ENCODE measurements at places on chromosomes 5 and 9. TPM values are rescaled to one million over a fixed set of nuclear protein-coding genes. Genes with fewer than 3 reads are reported as not detected.

MARCOL gene
- polyA plus RNA-seq = not detected

OR2Y1 gene
- not detected for polyA plus RNA-seq

FRMD3 gene
- 0.03 TPM for polyA plus RNA-seq

SPATA9 gene
- not detected for polyA plus RNA-seq

NOXA1 gene
- 0.18 TPM for polyA plus RNA-seq

TRAF1 gene
- 0.28 TPM for polyA plus RNA-seq

IL13 gene
- polyA plus RNA-seq = not detected

PCDHB11 gene
- 0.01 TPM for polyA plus RNA-seq

CNTFR gene
- not detected for polyA plus RNA-seq

TNC gene
- 22.2 TPM for polyA plus RNA-seq

ACTBL2 gene
- 0.10 TPM for polyA plus RNA-seq

GRXCR2 gene
- polyA plus RNA-seq = not detected

DNA sequence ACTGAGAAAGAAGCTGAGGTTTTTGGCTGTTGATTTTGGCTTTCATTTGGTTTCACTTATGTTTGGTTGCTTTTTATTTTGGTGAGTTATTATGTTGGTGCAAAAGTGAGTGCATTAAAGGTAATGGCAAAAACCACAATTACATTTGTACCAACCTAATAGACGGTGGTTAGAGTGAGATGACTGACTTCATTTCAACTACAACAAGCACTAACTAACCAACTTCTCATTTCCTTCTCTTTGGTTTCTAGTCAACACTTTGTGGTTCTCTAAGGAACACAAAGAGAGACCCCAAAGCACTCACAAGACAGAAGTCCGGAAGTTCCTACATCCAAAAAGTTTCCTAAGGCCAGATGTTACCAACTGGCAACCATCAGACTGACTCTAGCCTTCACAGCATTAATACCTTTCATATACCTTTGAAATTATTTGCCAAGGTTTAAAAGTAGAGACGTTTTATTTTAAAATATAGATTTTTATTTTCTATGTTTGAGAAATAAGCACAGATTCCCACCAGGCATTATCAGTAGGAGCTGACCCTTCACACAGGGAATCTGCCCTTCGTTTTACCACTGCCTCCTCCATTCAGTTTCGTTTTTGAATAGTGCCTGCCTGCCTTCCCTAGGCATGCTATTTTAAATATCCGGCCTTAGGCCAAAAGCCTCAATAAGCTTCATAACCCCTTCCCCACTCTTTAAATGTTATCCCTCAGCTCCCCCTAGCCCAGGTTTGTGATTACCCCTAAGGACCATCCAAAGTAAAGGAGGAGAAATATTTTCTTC, 301.1 kb upstream of the PTGER4 start:
- no peak for DNase-seq

DNA sequence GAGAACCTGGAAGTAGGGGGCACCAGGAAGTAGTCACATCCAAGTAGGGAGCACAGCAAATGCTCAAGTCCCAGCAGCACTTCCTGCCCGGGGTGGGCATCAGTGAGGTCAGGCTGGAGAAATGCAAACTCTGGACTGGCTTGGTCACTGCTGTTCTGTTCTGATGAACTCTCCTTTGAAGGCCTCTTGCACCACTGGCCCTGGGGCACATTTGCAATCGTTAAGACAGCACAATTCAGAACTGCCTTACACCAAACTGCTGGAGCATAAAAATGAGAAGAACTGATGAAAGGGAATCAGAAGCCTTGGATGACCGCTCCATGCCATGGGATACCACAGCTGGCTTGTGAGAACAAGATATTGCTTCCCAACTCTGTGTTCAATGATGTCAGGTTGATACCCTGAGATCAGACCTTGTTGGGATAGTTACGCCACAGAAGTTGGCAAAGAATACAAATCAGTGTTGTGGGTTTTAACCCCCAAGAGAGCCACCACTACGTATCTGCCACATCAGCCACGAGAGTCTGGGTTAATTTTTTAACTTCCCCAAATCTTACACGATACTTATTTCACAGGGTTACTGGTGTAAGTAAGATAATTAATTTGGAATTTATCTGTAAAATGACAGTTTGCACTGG, 42.3 kb upstream of the ZSWIM6 start:
- DNase-seq = no peak

DNA sequence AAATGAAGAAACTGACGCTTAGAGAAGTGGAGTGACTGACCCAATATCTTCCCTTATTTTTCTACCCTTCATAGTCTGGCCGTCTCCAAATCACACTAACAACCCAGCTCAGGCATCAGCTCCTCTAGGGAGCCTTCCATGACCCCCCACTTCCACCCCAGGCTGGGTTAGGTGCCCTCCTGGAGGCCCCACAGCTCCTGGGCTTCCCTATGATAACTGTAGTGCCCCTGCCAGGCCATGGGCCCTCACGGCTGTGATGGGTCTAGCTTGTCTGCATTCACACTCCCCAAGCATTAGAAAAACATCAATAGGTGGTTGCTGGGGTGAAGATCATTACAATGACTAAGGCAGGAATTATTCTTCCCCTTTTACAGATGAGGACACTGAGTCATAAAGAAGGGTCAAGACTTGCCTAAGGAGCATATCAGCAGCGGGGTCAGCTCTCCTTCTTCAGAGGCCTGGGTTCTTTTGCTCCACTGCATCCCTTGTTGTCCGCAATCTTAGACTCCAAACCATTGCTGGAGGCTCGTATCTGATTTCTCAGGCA, 7.3 kb downstream of the CORO2A start:
- no peak for DNase-seq

DNA sequence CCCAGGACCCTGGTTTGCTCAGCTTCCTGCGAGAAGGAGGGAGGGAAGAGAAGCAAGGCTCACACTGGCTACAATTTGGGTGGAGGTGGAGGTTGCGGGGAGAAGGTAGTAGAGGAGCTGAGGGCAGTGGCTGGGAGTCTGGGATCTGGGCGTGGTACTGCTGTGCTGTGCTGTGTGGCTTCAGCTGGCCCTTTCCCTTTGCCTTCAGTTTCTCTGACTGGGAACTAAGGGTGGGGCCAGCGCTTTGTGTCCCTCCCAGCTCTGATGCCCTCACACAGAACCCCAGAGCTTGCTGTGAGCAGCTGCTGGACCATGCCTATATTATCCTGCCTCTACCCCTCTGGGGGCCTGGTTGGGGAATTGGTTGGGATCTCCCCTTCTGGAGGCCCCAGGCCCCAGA, 60.9 kb downstream of the RGS3 start:
- DNase-seq = no peak

DNA sequence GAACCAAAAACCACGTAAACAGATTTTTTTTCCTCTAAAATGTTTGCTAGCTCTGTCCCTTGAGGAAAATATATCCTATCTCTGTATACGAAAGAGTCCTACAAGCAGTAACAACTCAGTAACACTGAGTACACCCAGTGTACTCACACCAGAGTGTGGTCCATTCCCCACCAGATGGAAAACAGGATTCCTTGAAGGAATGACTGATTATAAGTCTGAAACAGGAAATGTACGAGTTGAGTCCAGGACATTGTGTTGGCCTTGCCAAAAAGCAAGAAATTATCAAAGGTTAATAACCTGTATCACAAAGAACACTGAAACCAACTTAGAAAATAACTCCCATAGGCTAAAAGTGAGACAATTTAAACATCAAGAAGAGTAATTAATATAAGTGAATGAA, 20.4 kb downstream of the GOLPH3 start:
- no peak for DNase-seq

- DNase-seq = no peak
Measured at GRCh38 chr5:42596817-42597216, 159.8 kb upstream of the CCDC152 start.

GRCh38 chr9:83508067-83508466, 30.1 kb downstream of the FRMD3 start:
- no peak for DNase-seq

- no peak for DNase-seq
Measured at GRCh38 chr5:85140471-85140870, 755.8 kb upstream of the EDIL3 start.

DNA sequence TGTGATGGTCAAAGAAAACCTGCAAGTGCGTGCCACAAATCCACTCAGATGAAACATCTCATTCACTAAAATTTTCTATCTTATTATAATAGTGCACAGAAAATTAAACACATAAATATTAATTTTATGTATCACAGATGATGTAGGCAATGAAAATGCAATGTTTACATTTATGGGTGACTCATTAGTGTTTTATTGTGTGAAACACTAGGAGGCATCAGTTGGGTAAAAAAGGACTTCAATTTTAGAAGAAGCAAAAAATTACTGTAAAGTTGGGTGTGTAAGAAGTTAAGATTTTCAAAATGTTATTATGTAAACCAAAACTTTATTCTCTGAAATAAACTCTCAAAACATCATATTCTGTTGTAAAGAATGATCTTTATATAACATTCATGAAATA, 4.0 kb downstream of the MEF2C start:
- no peak for DNase-seq

DNA sequence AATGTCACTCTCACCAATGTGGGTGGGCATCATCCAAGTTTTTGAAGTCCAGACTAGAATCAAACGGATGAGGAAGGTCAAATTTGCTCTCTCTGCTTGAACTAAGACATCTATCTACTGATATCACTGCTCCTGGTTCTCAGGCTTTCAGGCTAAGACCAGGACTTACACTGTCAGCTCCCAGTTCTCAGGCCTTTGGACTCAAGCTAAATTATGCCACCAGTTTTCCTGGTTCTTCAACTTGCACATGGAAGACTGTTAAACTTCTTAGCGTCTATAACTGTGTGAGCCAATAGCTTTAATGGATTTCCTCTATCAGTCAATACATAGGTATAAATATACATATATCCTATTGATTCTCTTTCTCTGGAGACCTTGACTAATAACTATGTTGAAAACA, 35.3 kb downstream of the LYRM7 start:
- no peak for DNase-seq

- DNase-seq = peak; percentile 79
Measured at GRCh38 chr9:13082796-13083195, 196.7 kb downstream of the MPDZ start.

DNA sequence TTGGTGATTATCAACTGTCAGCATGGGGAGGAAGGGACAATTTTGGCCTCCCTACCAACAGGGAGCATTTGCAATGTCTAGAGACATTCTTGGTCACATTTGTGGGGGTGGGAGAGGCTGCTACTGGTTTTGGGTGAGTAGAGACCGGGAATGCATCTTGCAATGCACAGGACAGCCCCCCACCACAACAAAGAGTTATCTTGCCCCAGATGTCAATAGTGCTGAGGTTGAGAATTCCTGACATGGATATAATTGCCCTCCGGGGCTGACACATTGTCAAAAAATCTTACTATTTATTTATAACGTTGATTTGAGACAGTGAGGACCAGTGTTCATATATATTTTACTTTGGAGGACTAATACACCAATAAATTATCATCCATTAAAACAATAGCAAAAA, 316.1 kb downstream of the PSAT1 start:
- no peak for DNase-seq

- no peak for DNase-seq
Measured at GRCh38 chr9:7910426-7911020, 110.9 kb upstream of the DMAC1 start.

- DNase-seq = no peak
Measured at GRCh38 chr5:6412811-6413210, 34.5 kb upstream of the MED10 start.

GRCh38 chr9:36934478-36935065, 99.5 kb downstream of the PAX5 start:
- DNase-seq = no peak

DNA sequence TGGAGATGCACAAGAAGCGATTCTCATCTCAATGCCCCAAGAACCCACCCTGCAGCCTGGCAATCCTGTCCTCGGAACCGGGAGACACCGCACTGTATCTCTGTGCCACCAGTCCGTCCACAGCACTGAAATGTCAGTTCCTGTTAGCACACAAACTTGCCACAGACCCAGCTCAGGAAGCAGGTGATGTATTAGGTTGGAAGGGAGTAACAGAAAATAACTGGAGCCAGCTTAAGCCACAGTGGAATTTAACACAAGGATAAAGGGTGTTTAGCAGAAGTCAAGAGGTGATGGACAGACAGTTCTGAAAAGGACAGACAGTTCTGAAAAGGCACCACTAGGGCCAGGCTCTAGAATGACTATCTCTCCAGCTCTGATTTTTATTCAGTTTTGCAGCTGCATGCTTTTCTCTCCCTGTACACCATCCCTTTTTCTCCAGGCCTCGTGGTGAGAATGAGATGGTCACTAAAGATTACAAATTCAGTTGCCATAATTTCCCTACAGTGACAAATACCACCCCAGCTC, 114.4 kb downstream of the ANKRD18B start:
- DNase-seq = no peak

GRCh38 chr9:130937146-130938076, 1.6 kb downstream of the FIBCD1 start:
- DNase-seq = no peak

DNA sequence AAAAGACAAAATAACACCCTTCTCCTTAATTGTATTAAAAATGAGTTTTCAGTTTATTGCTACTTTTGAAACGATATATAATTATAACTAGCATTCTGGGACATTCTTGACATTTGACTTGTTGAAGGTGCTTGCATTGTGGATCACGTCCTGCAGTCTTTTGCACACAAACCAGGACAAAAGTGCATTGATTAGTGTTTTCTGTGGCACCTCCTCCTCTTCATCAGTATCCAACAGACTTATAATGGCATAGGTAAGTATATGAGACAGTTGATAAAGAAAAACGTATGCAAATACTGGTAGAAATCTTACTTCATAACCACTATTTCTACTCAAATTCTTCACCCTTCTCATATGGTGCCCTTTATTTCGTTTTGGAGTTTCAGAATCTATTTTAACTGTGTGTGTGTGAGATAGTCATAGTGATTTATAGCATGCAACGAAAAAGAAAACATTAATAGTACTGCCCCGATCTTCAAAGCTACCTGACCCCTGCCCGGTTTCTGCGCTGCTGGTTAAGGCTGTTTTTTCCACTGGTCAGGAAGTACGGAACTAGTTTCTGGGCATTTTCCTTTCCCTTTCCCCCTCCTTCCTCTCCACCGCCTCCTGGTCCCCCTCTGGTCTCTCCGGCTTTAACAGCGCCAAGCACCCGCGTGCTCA, 639 bp upstream of the RASA1 start:
- DNase-seq = no peak

GRCh38 chr5:54205453-54205852, 104.9 kb downstream of the ARL15 start:
- no peak for DNase-seq

DNA sequence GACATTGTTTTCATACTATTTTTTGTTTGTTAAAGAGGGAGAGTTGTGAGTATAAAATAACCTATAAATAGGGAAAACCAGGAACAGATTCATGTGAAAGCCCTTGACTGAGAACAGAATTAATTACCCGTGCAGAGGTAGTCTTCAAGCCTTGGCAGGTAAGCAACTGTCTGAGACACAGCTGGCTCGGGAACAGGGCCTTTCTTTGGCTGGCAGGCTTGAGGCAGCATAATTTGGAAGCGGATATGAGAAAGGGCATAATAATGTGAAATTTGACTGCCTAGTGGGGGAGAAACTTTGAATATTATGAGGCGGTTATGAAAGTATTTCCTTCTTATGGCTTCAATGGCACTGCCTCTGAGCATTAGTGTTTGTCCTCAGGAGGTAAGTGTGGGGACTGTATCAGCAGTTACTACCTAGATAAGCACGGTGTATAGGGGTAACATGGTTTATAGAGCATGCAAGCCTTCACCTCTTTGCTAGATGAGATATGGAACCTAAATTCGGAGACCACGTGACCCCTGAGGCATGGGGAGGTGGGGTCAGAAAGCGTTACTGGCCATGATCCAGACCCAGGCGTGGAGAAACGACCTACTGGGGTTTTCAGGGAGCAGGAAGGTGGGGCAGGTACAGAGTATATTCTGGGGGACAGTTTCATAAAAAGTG, 210.2 kb upstream of the GAS1 start:
- peak; percentile 58 for DNase-seq
